ENCODE measurements at places on chromosomes 5 and 9. TPM values are rescaled to one million over a fixed set of nuclear protein-coding genes. Genes with fewer than 3 reads are reported as not detected.

Gene HMMR
- polyA plus RNA-seq, result 2.3 TPM

Gene DOK3
- 0.17 TPM for polyA plus RNA-seq

Gene VCAN
- not detected for polyA plus RNA-seq

Gene OR1J2
- not detected for polyA plus RNA-seq

Gene THBS4
- polyA plus RNA-seq, result not detected

Gene AMACR
- polyA plus RNA-seq, result 8.5 TPM

Gene SYK
- polyA plus RNA-seq, result 0.23 TPM

Gene MAMDC2
- not detected for polyA plus RNA-seq

Gene GABRA6
- polyA plus RNA-seq, result not detected
